ENCODE measurements at places on chromosomes 6 and 20.

GRCh38 chr6:86192123-86192522 lies 549.4 kb upstream of the SYNCRIP start:
- DNase-seq, result no peak

- no peak for DNase-seq
These were observed 5.5 kb upstream of the GHRH start for GRCh38 chr20:37266940-37267666.

GRCh38 chr6:113414511-113414910 lies 442.6 kb upstream of the MARCKS start:
- DNase-seq, result no peak

DNA sequence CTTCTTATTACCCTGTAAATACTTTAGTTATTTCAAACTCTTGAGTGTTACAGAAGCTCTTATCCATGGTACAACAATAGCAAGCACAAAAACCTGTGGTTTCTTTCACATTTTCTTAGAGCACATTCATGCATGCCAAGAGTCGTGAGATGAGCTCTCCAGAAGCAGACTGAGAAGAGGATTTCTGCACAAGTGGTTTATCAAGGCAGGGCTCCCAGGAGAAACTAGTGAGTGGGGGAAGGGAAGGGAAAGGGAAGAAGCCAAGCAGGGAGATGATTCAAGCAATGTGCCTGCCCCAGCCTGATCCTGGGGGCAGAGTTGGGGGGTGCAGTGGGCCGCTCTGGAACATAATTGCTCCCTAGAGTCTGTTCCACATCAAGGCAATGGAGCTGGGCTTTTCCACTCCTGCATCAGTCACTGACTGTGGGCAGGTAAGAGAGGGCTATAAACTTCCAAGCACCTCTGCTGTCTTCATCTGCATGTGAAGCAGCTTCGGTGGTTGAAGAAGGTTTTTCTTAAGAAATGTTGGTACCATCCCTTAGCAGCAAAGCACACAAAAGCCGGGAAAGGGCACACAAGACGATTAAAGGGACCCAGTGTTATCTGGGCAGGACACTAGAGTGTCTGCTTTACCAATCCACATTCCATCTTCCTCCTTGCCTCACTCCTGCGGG lies 152.1 kb downstream of the PLCB4 start:
- no peak for DNase-seq

DNA sequence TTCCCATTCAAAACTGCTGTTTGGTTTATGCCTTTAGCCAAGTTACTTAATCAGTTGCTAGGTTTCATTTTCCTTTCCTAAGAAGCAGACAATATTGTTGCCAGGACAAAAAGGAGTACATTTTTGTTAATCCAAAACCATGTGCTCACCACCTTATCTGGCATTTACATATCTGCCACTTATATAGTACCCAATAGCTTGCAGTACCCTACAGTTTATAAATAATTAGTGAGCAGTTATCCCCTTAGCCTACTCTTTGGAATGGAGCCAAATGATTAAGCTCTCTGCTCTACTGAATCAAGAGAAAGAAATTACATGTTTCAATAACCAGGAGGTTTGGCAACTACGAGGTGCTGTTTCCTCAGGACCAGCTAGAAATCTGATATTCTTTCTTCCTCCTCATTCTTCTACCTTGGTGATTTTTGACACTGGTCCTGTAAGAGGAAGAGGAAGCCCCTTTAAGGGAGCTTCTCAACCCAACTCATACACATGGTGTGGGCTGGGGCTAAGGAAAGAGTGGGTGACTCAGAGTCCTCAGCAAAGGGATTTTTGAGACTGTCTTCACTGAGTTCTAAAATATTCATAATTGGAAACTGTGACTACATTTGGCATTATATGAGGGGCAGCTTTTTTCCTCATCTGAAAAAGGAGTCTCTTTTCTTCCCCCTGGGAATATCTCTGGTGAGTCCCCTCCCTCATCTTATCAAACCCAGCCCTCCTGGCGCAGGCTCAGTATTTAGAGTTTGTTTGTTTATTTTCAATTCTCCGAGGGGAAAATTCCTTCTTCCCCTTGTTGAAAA lies 1.5 kb downstream of the ZNFX1 start:
- no peak for DNase-seq

GRCh38 chr20:25117990-25118389 lies 36.0 kb upstream of the VSX1 start:
- DNase-seq, result no peak

DNA sequence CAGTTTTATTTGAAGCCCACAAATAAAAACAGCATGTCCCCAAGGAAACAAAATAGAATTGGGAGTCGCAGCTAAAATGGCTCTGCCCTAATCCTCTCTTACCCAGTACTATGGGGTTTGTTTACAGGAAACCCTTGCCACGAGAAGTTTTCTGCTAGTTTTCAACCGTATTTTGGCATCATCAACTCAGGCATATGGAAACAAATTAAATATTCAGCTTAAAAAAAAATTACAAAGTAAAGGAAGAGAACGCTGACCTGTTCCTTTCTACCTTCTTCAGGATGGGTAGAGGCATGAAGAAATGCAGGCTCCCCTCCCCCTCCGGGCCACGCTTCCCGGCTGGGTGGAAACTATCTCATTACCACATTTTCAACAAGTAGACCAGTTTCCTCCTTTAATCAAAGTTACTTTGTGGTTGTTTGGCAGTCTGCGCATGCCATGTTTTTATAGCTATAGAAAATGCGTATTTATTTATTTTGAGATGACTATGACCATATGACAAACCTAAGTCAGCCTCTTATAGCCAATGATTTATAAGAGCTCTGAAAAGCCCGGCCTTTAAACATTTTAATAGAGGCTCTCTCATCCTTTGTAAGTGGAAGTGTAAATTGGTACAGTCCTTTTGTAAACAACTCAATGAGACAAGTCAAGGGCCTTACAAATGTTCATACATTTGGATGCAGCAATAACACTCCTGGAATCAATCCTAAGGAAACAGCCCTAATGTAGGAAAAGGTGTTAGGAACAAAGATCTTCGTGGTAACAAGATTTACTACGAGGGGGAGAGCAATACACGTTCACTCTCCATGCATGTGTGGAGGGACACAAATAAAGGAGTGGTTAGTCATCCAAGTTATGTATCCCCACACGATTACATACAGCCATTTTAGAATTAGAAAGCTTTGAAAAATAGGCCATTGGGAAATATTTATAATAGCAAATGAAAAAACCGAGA lies 16.1 kb upstream of the ZNF217 start:
- DNase-seq, result no peak

DNA sequence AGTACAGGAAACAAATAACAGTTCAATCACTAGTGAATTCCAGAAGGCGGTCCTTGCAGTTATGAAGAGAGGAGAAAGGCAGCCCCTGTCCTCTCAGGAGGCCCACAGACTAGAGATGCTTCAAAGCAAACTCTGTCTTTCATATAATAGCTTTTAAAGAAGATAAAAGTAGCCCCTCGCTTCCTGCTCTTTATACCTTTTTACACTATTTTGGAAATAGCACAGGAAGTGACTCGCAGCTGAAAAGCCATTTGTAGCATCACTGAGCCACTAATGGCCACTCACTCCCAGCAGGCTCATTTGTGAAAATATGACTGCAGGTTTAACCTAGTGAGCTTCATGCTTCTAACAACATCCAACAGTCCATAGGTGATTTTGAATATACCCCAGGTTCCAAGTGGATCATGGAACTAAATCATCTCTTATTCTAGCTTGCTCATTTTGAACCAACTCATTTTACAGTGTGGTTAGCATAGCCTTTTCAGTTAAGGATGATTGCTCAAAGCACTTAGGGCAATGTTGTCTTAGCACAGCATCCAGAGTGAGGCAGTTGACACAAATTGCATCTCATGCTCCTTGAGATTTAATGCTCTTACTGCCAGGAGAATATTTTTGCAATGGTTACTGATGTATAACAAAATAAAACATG lies 136.0 kb upstream of the NRSN1 start:
- no peak for DNase-seq

GRCh38 chr6:49541210-49541724 lies 9.2 kb upstream of the C6orf141 start:
- no peak for DNase-seq

GRCh38 chr6:127031511-127031910 lies 87.0 kb upstream of the RSPO3 start:
- no peak for DNase-seq

GRCh38 chr20:40265825-40266533 lies 423.1 kb downstream of the MAFB start:
- no peak for DNase-seq

GRCh38 chr20:58852543-58853271 lies at the start of gene GNAS:
GNAS (plus strand) TSS chr20:58852716.
- DNase-seq, result no peak

- DNase-seq, result no peak
These were observed 124.7 kb upstream of the SASH1 start for GRCh38 chr6:148217921-148218320.

GRCh38 chr20:12942123-12942522 lies 66.6 kb upstream of the SPTLC3 start:
- no peak for DNase-seq

DNA sequence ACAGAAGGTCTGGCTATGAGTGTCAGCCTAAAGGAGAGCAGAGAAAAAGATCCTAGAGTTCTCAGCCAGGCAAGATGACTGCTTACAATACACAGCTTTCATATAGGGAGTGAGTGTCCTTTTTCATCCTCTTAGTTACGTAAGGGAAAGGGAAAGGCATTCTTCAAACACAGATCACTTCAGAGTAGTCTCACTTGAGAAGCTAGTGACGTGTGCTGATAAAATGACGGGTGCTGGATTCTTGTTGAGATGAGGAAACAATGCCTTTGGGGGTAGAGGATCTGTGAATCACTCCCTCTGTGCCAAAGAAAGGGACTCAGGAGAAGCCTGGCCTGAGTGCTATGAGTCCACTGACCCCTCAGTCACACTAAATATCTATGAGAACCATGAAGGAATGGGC lies 117.3 kb downstream of the QRSL1 start:
- no peak for DNase-seq

- no peak for DNase-seq
These were observed 968.9 kb upstream of the EYS start for GRCh38 chr6:66675906-66676305.

- no peak for DNase-seq
These were observed 28.2 kb downstream of the SLC12A5 start for GRCh38 chr20:46056970-46057855.

DNA sequence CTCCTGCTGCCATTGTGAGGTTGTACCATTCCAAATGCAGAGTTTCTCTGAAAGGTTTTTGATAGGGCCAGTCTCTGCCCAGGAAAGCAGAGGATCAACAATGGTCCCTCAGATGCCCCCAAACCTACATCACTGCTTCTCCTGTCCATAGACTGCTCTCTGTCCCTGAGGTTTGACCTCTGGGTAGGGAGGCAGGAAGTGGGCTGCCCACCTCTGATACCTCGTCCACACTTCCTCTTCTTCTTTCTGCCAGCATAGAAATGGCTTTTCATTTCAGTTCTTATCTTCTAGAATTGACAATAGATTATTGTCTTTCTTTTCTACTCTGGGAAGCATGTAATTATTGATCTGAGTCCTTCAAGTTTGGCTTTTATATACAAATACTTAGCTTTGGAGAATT lies 170.6 kb downstream of the TRMT11 start:
- DNase-seq, result no peak

GRCh38 chr6:123635144-123635543 lies 1.6 kb downstream of the TRDN start:
- DNase-seq, result no peak

DNA sequence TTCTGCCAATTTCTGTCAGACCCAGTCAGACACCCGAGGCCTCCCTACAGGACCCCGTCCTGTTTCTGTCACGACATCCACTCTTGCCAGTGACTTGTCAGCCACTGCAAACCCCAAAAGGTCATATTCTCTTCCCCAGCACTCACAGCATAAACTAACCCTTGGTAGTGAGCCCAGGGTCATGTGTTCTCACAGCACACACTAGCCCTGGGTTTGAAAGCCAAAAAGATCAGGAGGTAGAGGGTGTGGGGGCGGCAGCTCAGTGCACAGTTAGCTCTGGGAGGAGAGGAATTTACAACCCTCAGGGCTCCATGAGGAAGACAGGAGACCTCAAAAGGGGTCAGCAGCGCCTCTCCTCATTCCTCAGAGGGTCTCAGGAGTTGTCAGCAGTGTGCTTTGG lies 9.9 kb upstream of the SNX9 start:
- no peak for DNase-seq

- DNase-seq, result no peak
These were observed 224.8 kb upstream of the MARCKS start for GRCh38 chr6:113632220-113632864.

DNA sequence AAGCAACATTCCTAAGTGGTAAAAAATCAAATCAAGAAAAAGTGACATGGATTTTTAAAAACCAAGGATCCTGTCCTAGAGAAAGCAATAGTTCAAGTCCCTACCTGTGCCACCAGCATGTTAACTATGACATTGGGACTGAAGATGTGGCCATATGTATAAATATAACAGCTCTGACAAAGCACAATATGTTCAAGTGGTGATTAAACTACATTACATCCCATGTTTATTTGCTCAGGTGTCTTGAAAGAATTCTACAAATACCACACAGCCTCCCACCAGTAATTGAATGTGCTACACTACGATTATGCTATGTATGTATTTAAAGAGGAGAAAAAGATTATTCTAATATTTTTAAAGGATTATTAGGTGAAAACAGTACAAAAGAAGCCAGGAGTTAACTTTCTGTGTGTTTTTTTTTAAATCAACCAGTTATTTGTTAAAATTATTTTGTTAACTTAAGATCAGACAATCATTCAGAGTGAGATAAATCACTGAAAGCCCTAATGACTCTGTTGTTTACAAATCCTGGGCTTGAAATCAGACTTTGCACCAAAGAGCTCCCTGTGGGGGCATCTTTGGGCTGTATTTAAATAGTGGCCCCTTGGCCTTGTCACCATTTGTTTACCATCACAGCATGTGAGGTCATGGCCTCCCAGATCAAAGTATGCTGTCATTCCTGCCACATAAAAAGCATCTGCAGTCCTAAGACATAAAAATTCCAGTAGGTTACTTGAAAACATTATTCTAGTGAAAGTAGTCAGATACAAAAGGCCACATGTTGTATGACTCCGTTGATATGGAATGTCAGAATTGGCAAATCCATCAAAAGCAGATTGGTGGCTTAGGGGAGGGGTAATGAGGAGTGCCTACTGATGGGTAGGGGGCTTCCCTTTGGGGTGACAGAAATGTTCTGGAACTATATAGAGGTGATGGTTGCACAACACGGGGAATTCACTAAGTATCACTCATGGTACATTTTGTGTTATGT lies 17.1 kb downstream of the TTLL2 start:
- no peak for DNase-seq

DNA sequence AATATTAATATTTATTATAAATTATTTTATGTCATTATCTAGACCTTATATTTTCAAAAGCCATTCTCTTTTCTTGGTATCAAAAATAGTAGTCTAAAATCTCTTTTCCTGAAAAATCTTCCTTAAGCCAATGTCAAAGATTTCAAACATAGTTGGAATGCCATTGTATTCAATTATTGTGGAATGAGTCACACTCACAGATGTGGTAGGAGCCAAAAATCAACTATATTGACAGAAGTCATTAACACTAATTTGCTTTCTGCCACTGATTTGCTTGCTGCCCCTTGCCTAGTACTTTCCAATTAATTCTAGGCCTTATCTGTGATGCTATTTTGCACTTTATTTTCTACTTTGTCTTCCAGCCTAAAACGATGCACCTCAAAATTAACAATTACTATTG lies 1326.3 kb upstream of the GJE1 start:
- no peak for DNase-seq

- DNase-seq, result no peak
These were observed 41.6 kb upstream of the LYRM2 start for GRCh38 chr6:89680150-89680549.

- no peak for DNase-seq
These were observed 17.7 kb upstream of the CCN6 start for GRCh38 chr6:112036088-112036637.

Measured in dorsolateral prefrontal cortex (tissue), 122 donors.